ENCODE measurements at places on chromosomes 5 and 9.

DNA sequence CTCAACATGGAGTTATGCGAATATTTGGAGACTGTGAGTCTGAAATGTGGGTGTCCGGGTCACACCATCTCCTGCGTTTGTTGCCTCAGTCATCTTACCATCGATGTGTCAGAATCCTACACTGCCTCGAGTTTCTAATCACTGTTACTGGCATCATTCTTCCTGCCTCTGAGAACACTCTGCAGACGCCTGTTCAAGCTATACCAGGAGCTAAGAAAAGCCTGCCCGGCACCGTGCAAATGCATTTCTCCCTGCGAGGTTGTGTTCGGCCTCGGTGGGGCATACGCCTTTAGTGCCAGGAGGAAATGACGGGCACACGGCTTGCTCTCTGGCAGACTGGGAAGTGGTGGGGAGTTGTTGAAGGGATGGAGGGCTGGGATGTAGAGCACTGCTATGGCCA, 31.2 kb upstream of the SLC25A51 start:
- no peak for DNase-seq

- no peak for DNase-seq
These were observed 18.9 kb downstream of the SEMA4D start for GRCh38 chr9:89478821-89479668.

GRCh38 chr9:72124947-72125346, 24.3 kb upstream of the GDA start:
- no peak for DNase-seq

GRCh38 chr5:161027763-161028162, 175.8 kb upstream of the ATP10B start:
- DNase-seq, result no peak

DNA sequence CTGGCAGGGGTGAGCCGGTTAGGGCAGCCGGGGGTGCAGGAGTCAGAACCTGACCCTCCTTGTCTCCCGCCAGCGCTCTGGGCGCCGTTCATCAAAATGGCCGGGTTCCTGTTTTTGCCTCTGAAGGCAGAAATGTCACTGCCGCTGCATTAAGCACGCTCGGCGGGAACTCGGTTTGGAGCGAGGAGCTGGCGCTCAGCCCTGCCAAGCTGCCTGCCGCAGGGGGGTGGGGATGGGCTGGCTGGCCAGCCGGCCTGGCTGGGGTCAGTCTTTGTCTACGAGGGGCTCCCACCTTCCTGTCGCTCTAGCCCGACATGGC, 63.7 kb downstream of the CXXC5 start:
- no peak for DNase-seq

GRCh38 chr5:102922799-102923477, 167.8 kb downstream of the PAM start:
- no peak for DNase-seq

All from activated T-cell treated with anti-CD3 and anti-CD28 coated beads, Interleukin-2, amount 50 U/mL, for 72 hours (primary cell).